ENCODE measurements at places on chromosomes 7 and 10.

GRCh38 chr7:34445653-34446052 lies 212.4 kb upstream of the NPSR1 start:
- no peak for DNase-seq

DNA sequence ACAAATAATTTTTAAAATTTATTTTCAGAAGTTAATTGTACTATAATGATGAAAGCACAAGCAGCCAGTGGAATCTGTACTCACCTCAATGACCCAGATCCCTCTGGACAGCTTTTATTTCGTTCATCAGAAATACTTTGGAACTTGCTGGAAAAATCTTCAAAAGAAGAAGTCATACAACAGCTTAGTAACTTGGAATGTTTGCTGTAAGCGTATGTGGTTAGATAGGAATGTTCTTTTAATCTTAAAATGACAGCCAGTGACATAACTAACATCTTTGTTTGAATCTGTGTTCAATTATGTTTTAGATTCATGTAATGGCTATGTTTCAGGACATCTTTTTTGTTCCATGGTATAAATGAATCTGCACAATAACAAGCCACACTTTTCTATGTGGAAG lies 26.8 kb downstream of the CFAP69 start:
- DNase-seq, result no peak

- DNase-seq, result no peak
Measured at GRCh38 chr10:97961945-97962344, 68.5 kb downstream of the CRTAC1 start.

DNA sequence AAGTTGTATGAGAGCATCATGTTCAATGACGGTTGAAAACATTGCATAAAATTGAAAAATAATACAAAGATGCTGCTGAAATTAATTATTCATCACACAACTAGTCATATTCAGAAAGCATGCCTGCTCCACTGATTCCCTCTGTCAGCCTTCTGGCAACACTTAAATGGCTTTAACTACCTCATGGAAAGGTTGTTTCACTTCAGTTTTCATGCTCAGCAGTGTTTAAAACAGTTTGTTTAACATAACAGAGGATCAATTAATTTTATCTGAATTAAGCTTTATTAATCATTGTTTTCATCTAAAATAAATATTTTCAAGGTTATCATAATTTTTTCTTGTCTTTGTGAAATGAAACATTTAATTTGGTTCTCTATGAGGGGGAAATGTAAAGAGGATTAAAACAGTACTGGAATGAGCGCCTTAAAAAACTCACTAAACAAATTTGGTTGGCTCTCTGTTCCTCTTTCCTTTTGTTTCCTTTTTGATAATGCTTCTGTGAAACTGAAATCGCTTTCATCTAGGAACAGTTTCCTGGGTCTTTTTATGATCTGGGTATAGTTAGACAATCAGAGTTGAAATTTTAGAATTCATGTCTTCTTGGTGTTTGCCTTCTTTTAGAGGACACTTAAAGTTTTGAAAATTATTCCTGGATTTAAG lies 427.4 kb downstream of the SH2D4B start:
- no peak for DNase-seq

GRCh38 chr7:157879391-157879790 lies 542.6 kb downstream of the DNAJB6 start:
- DNase-seq, result no peak

DNA sequence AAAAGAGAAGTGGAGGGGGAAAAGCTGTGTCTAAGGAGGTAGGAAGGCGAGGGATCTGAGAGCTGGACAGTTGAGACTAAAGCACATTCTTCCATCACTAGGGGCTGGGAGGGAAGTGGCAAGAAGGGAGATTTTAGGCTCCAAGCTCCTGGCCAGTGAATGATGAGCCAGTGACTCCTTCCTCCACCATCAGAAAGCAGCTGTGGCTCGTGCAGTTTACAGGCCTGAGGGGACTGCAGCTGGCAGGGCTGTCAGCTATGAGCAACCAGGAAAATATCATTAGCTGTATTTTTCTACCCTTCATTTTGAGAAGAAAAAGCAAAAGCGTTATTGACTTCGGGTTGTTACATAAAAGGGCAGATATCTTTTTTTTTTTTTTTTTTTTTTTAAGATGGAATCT lies 60.7 kb downstream of the GPAM start:
- DNase-seq, result no peak

GRCh38 chr7:32462977-32463376 lies 27.2 kb downstream of the LSM5 start:
- DNase-seq, result no peak

DNA sequence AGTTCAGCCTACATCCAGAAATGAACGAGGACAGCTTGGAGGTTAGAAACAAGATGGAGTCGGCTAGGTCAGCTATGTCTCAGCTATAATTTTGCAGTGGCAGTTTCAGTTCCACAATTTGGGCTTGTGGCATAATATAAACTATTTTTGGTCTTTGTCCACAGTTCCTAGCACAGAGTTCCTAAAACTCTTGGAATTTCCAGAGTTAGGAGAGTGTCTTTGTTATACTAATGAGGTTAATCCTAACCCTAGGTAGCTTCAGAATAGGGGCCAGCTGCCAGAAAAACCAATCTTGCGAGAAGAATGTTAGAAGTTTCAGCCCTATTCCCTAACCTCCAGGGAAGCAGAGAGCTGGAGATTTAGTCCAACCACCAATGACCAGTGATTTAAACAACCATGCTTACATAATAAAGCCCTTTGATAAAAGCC lies 131.9 kb downstream of the AKR1D1 start:
- DNase-seq, result no peak

GRCh38 chr7:32051128-32051527 lies 19.1 kb downstream of the PDE1C start:
- no peak for DNase-seq

DNA sequence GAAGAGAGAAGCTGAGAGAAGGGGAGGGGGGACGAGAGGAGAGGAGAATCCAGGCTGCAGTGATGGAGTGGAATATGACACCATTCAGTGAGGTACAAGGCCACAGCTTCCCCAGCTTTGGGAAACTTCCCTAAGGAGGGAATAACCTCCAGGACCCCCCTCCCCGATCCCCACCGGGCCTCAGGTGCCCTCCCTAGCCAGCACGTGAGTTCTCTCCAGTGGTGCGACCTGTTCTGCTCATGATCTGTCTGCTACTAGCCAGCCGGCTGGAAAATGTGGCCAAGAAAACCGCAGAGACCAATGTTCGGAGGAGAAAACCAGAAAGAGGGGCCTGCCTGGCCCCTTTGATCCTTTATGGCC lies 39.9 kb upstream of the AGK start:
- peak; percentile 8 for DNase-seq

DNA sequence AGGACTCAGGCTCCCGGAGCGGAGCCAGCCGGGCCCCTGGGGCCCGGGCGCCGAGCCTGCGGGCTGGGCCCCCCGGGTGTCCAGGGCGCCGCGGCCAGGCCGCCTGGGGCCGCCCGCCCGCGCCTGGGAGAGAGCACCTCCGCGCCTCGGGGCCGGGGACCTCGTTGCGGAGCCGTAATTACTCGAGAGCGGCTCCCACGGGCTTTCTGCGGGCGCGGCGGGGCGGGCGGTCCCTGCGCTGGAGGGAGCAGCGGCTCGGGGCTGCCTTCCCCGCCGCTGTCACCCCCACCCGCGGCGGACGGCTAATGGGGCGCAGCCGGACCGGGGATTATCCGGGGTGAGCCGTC lies 1.5 kb downstream of the GNB2 start:
- DNase-seq, result no peak

- no peak for DNase-seq
Measured at GRCh38 chr10:112954974-112955581, 5.0 kb downstream of the TCF7L2 start.

DNA sequence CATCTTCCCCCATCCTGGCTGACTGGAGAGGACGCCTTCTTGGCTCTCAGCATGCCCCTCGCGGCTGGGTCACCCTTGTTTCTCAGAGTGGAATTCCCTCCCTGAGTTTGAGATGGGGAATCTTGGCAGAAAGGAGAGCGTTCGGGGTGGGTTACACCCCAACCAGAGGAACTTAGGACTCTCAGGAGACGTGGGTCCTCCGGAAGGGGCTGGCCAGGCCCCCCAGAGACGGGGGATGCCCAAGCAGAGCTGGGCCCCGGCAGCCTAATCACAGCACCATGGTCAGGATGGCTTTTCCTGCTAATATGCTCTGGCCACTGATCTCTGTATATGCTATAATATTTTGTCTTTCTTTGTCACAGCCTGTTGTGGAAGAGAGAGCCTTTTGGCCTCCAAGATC lies 214.3 kb downstream of the WDR37 start:
- no peak for DNase-seq

- no peak for DNase-seq
Measured at GRCh38 chr10:114009281-114009996, 34.2 kb upstream of the ADRB1 start.

DNA sequence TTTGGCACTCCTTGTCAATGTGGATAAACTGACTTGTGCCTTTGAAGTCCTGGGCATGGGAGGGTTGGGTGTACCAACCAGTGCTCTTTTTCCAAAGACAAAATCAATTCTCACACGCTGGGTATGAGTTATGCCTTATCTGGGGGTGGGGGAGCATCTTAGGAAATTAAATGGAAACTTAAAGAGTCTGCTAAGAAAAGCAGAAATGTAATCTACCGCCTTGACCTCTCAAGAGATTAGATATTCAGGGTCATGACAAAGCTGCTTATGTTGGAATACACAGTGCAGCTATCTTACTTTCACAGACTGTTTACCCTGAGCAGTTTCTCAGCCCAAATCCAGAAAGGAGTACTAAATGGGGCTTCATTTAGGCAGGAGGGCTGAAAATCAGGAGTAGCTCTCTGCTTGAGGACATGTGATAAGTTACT lies 2.6 kb downstream of the MEST start:
- DNase-seq, result no peak

- no peak for DNase-seq
Measured at GRCh38 chr7:96235281-96235680, 86.6 kb downstream of the SLC25A13 start.

DNA sequence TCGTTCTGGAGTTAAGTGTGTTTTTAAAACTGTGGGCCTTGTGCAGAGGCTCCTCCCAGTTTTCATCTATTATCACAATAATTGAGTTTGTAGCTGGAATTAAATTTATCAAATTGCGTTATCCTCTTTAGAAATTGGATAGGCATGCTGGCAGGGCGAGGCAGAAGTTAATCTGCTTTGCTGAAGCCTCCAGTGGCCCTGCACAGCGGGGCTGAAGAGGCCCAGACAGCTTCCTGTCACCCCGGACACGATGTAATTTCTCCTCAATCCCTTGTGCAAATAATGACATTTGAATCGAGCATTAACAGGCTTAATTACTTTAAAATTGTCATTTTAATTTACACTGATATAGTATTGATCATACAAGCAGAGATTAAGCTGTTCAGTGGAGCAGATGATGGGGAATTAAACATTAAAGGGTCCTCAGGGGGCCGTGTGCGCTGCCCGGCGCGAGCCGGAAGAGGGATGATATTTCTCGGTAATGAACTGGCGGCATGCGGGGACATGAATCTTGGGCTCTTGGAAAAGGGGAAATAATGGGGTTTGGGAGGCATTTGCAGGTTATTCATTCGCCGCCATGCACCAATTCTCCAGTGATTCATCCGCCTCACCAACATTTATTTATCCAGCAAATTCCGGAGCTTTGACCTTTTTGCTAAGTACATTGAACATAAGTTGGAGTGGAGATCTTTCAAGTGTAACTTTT lies 118.5 kb downstream of the NKX6-2 start:
- DNase-seq, result no peak

GRCh38 chr10:73306171-73306708 lies 52.4 kb downstream of the CFAP70 start:
- no peak for DNase-seq

DNA sequence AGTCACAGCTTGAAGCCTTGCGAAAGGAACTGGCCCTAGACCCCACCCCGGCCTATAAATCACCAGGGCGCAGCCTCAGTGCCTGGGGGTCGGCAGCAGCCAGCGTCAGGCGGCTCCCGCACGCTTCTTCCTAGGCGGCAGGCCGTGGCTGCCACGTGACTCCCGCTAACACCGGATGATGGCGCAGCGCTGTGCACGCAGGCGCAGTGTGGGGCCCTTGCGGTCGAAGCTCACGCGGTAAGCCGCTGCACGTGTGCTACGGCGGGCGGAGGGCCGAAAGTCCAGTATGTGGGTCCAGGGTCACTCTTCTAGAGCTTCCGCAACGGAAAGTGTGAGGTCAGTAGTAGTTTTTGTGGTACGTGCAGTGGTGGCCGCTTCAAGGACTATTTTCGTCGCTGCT lies at the start of gene STK31:
STK31 (plus strand) TSS at position 220 of the 400 bp plus-strand sequence; CDS start at position 287, 67 bp downstream.
- no peak for DNase-seq
